ENCODE measurements at places on chromosomes 16 and 17. TPM values are rescaled to one million over a fixed set of nuclear protein-coding genes. Genes with fewer than 3 reads are reported as not detected.

The CRYM gene
- 0.84 TPM for total RNA-seq

The NSRP1 gene
- 13.1 TPM for total RNA-seq

The TNFRSF13B gene
- total RNA-seq: 2.2 TPM

The CRHR1 gene
- total RNA-seq: not detected

The KRTAP3-2 gene
- total RNA-seq: not detected

The AOC3 gene
- 0.21 TPM for total RNA-seq

The PDE6G gene
- 2.1 TPM for total RNA-seq

The SCNN1B gene
- not detected for total RNA-seq

The GP2 gene
- total RNA-seq: not detected

The RNF135 gene
- 14.1 TPM for total RNA-seq

The RBL2 gene
- 185 TPM for total RNA-seq

The SRCIN1 gene
- not detected for total RNA-seq

The RDM1 gene
- not detected for total RNA-seq

The PPM1E gene
- total RNA-seq: not detected

The ASPA gene
- not detected for total RNA-seq

The OR1A1 gene
- not detected for total RNA-seq

The SNX11 gene
- 12.5 TPM for total RNA-seq

The OR4D1 gene
- total RNA-seq: 0.42 TPM

The CHST5 gene
- total RNA-seq: under 0.01 TPM

The EPN3 gene
- total RNA-seq: not detected

The RTN4RL1 gene
- total RNA-seq: not detected

The PYDC1 gene
- total RNA-seq: not detected

The TAX1BP3 gene
- total RNA-seq: 25.4 TPM

The TBC1D3 gene
- total RNA-seq: not detected

The IQCK gene
- total RNA-seq: 1.9 TPM

Data from mononuclear cell (primary cell).